GM20000 (cell line): ENCODE measurements at places on chromosomes 11 and 22.

DNA sequence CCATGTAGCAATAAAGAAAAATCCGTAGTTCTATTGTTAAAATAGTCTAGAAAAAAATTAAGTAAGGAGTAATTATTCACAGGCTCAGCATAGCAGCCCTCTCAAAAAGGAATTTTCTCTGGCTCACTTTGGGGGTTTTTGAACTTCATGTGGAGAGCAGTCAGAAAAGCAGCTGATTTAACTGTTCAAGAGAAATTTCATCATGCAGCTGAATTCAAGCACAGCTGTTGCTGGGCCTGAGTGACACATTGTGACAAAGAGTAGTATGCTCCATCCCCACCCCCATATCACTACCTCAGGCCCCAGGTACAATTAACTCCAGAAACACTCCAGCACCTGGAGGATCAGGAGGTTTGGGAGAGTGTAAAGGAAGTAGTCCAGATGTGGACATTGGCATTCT lies 272.1 kb downstream of the FAM76B start:
- no peak for DNase-seq

DNA sequence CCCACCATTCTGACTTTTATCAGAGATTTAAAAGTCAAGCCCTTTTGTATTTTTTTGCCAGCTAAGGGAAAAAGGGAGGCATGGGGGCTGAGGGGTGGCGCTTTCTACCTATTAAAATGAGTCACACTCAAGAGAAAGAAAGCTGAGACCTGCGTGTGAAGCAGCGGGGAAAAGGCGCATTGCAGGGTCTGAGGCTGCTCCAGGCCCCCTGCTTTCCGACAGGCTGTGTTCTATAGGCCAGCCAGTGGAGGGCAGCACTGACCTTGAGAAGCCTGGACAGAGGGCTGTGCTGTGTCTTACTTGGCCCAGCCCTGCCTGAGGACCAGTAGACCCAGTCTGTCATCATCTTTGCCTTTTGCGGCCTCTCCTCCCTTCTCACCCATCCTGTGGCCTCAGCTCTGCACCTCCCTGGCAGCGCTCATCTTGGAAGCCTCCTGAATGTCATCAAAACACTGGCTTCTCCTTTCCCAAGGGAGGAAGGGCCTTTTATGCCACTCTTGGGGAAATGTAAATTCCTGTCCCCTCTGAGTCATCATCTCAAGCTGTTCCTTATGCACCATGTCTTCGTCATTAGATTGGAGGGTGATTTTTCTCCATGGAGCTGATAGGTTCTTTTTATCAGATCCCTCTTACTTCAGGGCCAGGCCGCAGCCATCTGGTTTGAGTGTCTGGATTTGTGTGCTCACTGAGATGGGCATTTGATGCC lies 12.6 kb upstream of the MAPK8IP1 start:
- DNase-seq: peak; percentile 58

- DNase-seq: no peak
These were observed 138.5 kb downstream of the CCDC81 start for GRCh38 chr11:86513138-86513537.

- peak; percentile 84 for DNase-seq
These were observed 11.8 kb downstream of the TIGD3 start for GRCh38 chr11:65366340-65366773.

GRCh38 chr22:22478470-22478869 lies 30.1 kb downstream of the ZNF280B start:
- no peak for DNase-seq

DNA sequence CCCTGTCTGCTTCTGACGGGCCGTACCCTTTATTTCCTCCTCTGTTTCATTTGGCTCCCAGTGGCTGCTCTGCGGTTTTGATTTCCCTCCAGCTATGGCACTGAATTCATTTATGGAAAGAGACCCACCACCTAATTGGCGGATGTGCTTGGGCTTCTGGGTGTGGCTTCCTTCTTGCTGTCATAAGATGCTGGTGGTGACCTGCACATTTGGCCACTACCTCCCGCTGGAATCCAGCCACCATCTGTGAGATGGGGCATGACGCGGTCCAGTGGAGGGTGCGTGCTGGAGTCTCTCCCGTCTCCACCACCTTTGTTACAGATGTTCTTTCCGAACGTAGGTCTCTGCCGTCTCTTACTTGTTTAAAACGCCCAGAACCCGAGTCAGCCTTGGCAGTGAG lies 47.7 kb upstream of the FADD start:
- no peak for DNase-seq

GRCh38 chr11:1780700-1781592 lies 17.2 kb upstream of the CTSD start:
- DNase-seq: no peak

- DNase-seq: no peak
These were observed 1000.4 kb downstream of the OPCML start for GRCh38 chr11:132531921-132532320.

- no peak for DNase-seq
These were observed 19.2 kb upstream of the KIAA0930 start for GRCh38 chr22:45259754-45260394.

DNA sequence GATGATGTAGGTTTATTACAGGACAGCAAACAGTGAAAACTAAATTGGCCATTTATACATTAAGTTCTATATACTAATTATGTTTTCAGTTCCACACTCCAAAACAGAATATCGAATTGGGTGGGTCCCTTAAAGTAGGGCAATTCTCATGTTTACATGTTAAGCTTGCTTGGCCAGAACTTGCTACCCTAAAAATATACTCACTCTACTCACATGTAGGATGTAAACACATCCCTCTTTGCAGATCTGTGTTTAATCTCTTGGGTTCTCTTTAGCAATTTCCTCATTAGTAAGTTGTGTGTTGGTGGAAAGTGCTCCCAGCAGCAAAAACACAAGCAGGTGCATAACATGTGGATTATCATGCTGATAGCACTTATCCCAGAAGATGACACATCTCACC lies 22.6 kb upstream of the DDX6 start:
- DNase-seq: no peak

DNA sequence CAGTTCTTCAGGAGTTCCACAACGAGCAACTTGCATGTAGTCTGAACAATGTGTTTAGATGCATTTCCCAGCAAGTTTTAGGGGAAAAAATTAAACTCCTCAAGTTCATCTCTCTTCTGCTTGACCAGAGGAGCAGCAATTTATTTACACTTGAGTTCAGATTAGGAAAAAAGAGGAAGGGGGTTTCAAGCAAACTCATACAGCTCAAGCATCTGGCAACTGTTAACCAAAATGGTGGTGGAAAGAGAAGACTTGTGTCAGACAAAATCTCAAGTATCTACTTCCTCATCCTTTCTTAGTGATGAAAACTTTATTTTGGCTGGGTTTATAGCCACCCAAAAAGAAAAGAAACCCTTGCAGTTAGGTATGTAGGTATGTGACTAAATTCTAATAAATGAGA lies 29.1 kb upstream of the PICALM start:
- no peak for DNase-seq

- DNase-seq: no peak
These were observed 126.9 kb downstream of the APIP start for GRCh38 chr11:34789196-34789834.

GRCh38 chr22:21865041-21865440 lies 2.4 kb downstream of the MAPK1 start:
- DNase-seq: no peak

GRCh38 chr11:123472236-123472935 lies 42.3 kb downstream of the GRAMD1B start:
- DNase-seq: no peak

DNA sequence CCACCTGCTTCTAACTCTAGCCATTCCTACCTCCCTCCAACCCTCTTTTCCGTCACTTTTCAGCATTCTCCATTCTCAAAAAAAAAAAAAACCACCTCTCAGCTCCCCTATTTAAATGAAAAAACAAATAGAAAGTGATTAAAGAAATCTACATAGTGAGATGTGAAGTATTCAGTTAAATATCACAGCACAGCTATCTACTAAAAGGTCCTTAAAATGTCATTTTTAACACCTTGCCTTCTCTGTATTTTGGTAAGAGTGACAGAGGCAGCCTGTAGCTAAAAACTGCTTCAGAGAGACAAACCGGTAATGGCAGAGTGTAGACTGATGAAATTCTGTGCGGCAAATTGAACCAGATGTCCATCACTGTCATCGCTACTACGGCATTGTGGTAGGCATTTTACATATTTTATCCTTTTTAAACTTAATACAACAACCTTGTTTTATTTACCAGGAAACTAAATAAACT lies 346 bp upstream of the ALG9 start:
- DNase-seq: peak; percentile 20

DNA sequence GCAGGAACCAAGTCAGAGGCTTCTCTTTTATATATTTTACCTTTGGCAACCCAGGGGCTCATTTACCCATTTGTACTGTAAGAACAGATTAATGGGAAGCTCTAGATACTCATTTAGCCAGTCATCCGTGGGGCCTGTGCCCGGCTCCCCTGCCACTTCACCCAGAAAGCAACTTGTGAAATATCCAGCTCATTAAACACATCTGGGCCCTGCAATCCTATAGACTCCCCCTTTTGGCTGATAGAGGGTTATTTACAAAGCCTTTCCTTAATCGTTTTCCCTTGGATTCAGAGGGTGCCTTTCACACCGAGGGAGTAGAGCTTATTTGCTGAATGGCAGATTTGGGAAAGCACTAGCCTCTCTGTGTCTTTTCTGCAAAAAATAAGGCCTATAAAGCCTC lies 118.7 kb upstream of the SORL1-AS1 start:
- DNase-seq: no peak

DNA sequence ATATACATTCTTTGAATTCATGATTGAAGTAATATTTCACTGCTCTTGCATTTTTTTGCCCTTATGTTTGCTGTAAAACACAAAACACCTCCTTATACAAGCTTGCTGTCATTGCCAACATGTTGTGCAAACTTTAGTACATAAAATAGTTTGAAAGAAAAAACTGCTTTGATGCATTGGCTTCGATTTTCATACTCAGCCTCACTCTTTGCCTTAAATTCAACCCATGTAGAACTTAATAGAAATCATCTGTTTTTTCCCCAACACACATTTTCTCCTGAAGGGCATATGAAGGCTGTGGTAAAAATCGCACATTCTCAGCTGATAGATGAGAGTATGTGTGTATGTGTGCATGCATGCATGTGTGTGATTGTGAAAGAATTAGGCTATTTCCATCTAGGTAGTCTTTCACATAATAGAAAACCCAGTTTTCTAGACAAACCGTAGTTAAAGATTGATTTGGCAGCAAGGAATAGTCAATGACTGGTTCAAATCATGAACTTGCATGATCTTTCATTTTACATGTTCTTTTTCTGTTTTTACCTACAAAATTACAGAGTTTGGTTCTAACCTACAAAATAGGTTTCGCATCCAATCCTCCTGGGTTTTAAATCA lies 72.8 kb upstream of the MTMR2 start:
- no peak for DNase-seq

GRCh38 chr11:12794576-12795230 lies 120.5 kb downstream of the TEAD1 start:
- DNase-seq: no peak

GRCh38 chr22:24117942-24118341 lies 63.3 kb upstream of the SUSD2 start:
- DNase-seq: no peak

DNA sequence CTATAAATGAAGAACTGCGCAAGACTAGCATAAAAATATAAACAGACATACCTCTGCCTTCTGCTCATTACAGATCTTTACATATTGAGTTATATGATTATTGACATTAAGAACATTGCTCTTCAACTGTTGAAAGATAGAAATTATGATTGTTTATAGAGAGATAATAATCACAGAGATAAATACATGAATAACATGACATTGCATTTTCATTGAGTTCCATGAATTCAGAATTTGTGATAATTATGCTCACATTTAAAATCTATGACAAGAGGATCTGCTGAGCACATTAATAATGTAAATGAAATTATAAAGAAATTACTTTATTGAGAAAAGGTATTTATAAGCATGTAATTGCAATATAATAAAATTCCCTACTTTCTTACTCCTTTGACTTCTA lies 24.8 kb downstream of the KIF18A start:
- DNase-seq: no peak

GRCh38 chr11:45748801-45749200 lies 56.1 kb upstream of the SLC35C1 start:
- no peak for DNase-seq

DNA sequence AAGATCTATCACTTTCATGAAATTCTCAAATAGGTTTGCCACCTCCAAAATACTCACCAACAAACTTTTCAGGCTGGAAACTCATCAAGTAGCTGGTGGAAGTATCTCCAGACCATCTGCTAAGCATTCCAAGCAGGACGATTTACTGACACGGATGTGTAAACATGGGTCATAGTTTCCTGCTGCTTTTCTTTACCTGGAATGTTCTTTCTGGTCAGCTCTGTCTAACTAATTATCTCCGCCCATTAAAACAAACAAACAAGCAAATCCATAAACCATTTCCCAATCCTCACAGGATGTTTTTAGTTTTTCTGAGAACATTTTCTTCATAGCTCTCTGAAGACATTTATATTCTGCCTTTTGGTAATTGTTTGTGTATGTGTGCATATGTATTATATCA lies 397.0 kb downstream of the METTL15 start:
- no peak for DNase-seq

DNA sequence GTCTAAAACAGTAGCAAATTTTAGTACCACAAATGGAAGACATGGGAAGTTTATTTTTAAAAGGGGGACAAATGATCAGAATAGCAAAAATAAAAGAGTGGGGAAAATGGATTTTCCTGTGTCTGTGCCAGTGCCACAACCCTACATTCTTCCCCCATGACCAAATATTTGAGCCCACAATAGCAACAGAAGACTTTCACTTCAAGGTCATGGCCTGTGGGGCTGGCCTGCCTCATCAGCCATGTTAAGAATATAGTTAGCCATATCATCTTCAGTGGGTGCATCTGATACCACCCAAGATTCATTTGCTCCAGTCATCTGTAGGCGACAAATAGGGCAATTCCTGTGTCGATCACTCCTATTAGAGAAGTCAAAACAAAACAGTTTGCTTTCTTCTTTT lies 26.3 kb downstream of the RNF141 start:
- DNase-seq: no peak

DNA sequence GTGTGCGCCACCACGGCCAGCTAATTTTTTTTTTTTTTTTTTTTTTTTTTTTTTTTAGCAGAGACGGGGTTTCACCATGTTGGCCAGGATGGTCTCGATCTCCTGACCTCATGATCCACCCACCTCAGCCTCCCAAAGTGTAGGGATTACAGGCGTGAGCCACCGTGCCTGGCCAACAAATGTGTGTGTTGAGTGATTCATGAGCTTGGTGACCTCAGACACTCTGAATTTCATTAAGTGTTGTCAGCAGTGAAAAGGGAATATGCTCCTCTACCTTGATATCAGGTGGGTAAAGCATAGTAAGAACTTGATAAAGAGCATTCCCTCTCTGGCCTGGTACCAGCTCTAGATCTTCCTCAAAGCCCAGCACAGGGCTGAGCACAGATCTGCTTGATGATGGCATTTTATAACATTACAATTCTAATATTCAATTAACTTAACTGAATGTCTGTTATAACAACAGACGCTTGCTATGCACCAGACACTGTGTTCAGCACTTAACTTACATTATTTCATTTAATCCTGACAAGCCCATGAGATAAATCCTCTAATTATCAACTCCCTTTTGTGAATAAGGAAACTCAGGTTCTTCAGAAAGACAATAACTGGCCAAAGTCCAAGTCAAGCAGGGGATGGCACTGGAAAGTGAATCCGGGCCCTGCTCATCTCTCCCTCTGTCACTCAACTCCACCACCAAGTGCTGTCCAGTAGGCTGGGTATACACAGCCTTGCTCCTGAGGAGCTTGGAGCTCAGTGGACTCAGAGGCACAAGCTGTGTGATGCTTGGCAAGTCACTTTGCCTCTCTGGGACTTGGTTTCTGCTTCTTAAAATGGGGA lies 13.0 kb downstream of the TBC1D10A start:
- DNase-seq: no peak
